ENCODE measurements at places on chromosomes 5 and 9.

GRCh38 chr5:36060420-36060887, 6.2 kb downstream of the UGT3A2 start:
- DNase-seq: no peak

GRCh38 chr5:148902478-148902877, 76.1 kb downstream of the ADRB2 start:
- DNase-seq: no peak

GRCh38 chr5:151028717-151029116, 8.3 kb downstream of the GPX3 start:
- no peak for DNase-seq

GRCh38 chr5:67120032-67120431, 76.6 kb downstream of the CD180 start:
- no peak for DNase-seq

DNA sequence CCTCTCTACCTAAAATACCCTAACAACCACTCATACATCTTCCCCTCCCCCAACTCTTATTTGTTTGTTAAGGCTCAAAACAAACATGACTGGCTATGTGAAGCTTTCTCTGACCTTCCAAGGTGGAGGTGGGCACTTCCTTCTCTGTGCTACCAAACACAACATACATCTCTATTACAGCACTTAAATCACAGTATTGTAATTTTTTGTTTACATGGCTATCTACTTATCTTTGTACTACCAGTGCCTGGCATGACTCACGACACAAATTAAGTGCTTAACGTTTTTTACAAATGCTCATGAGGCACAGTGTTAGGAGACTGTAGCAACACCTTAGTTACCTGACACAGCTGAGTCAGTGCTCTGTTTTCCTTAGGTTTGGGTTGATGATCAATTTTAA, 18.6 kb downstream of the HOMER1 start:
- DNase-seq: no peak
